Activated CD4-positive, alpha-beta memory T cell treated with anti-CD3 and anti-CD28 coated beads for 36 hours (primary cell): ENCODE measurements at places on chromosomes 7 and 10. TPM values are rescaled to one million over a fixed set of nuclear protein-coding genes. Genes with fewer than 3 reads are reported as not detected.
A peak's percentile ranks its signal among the peaks of the same experiment; 100 is the strongest.

DNA sequence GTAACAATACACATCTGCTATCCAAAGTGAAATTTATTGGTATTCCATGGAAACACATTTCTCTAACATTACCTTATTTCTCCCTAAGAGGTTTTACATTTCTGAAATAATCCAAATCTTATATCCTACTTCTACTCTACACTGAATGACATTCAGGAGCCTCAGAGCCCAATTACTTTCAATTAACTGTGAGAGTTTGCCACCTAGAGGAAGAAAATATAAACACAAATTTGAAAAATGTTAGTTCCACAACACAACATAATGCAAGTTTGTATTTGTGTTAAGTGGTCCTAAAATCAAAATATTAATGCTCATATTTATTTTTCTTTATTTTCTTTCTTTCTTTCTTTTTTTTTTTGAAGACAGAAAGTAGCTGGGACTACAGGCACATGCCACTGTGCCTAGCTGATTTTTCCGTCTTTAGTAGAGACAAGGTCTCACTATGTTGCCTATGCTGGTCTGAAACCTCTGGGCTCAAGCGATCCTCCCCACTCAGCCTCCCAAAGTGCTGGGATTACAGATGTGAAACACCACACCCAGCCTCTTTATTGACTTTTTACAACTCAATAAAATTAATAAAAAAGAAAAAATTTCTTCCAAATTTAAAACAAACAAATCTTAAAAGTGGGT, 46.0 kb downstream of the ATAD1 start:
- no peak for DNase-seq

RBP3 gene
- total RNA-seq, result not detected

- peak; percentile 56 for DNase-seq
Measured at GRCh38 chr10:33334805-33335550, 511 bp upstream of the NRP1 start.

LRRC18 gene
- total RNA-seq, result not detected

DNA sequence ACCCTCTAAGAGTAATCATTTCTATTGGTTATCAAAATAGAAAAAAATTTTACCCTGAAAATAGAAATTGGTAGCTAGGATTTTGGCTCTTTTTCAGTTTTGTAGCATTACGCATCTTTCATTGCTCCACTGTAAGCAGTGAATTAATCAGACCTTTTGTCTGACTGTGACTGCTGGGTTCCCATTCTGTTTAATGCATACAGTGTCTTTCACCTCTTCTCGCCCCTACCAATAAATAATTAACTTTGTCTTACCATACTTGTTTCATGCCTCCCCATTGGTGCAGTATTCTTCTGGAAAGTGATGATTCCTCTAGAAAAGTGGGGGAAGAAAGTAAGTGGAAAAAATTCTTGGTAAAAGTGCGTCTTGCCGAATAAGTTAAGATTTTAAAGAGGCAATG, 73.2 kb downstream of the AP3M1 start:
- no peak for DNase-seq

- no peak for DNase-seq
Measured at GRCh38 chr7:82595176-82595575, 151.6 kb upstream of the CACNA2D1 start.

GRCh38 chr10:1573334-1573969, 163.9 kb downstream of the ADARB2 start:
- no peak for DNase-seq

DNA sequence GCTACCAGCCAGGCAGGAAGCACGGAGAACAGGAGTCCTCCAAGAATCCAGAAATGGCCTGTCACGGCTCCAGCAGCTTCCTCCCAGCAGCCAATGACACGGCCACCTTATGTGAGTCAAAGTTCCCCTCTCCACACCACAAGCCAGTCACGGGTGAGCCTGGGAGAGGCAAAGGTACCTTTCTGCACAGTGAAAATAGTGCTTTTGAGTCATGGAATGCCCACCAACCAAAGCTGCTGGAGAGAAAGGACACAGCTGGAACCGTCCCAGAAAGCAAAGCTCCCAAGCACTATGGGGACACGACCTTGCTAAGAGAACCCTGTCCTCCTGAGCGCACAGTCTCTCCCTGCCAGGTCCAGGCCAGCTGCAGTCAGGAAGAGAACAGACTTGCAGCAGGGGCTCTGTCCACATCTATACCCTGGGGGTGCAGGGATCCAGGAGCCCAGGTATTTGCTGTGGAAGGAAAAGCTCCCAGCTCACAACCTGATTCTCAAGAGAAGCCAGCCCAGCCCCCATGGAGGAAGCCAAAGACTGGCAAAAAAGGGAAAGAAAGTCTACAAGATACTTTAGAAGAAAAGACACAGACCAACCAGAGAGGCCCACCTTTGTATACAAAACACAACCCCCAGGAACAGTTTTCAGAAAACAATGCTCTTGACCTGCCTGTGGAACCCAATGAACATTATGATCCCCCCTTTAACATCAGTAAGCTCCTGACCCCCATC, 24.4 kb downstream of the C10orf71 start:
- no peak for DNase-seq

SVOPL gene
- not detected for total RNA-seq

DNA sequence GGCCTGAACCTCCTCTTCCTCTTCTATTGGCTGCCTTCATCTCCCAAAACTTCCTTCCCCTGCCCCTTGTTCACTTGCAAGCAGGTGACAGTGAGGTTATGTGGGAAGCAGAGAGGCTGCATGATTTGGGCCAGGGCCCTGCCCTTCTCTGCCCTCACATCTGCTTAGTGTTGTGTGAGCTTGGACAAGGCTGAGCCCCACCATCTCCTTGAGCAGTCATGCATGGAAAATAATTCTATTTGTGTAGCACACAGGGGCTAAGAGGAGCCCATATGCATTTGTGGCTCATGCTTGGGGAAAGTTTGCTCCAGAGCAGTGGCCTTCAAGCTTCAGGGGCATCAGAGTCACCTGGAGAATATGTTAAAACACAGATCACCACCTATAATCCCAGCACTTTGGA, 26.8 kb upstream of the AQP1 start:
- DNase-seq, result no peak

TRPV5 gene
- total RNA-seq, result not detected

- no peak for DNase-seq
Measured at GRCh38 chr10:63887023-63887589, 365.9 kb downstream of the REEP3 start.

- no peak for DNase-seq
Measured at GRCh38 chr7:85529831-85530230, 343.0 kb upstream of the SEMA3D start.

ABCC2 gene
- total RNA-seq, result 0.57 TPM

HOGA1 gene
- not detected for total RNA-seq

GRCh38 chr7:75629044-75629443, 109.7 kb downstream of the HIP1 start:
- no peak for DNase-seq

- no peak for DNase-seq
Measured at GRCh38 chr7:4837803-4838625, 23.8 kb downstream of the PAPOLB start.

DNA sequence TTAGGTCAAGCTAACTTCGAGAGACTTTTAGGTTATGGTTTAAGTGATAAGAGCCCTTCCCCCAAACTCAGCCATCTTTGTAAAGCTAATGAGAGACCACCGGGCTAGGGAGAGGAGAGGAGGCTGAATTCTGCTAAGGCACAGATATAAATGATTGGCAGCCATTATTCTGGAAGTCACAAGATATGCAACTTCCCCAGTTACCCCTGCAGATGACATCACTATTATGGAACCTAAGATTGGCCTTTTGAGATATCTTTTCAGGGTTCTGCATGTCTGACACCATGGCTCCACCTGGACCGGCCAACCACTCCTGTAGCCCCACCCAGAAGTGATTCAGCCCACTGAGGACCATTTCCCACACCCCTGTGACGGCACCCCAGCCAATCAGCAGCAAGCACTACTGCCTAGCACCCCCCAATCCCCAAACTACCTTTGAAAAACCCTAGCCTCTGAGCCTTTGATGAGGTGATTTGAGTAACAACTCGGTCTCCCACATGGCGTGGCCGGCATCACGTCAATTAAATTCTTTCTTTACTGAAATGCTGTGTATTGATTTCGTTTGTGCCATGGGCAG, 14.4 kb downstream of the VIPR2 start:
- DNase-seq, result no peak
